ENCODE measurements at places on chromosomes 4 and X.
A peak's percentile ranks its signal among the peaks of the same experiment; 100 is the strongest.

- peak; percentile 48 for DNase-seq
Observed at GRCh38 chr4:125323654-125324053, 8.9 kb downstream of the FAT4 start.

GRCh38 chrX:29890646-29891200 lies 324.6 kb upstream of the MAGEB2 start:
- DNase-seq = no peak

DNA sequence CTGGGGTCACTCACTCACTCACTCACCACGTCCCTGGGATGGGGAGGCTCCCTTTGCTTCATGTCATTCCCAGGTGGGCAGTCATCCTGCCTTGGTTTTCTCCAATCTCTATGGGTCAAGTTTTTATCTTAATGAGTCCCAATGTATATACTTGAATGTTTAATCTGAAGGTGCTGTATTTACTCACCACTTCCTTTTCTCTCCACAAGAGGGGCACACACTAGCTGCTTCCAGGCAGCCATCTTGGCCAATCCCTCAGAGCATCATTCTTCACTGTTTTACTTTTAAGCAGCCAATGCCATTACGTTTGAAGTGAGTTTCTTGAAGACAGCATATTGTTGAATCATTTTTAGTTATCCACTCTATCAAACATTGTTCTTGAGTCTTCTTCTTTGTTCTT lies 153.4 kb upstream of the ARSJ start:
- no peak for DNase-seq

GRCh38 chrX:132209527-132209926 lies 9.7 kb downstream of the RAP2C start:
- DNase-seq = no peak

DNA sequence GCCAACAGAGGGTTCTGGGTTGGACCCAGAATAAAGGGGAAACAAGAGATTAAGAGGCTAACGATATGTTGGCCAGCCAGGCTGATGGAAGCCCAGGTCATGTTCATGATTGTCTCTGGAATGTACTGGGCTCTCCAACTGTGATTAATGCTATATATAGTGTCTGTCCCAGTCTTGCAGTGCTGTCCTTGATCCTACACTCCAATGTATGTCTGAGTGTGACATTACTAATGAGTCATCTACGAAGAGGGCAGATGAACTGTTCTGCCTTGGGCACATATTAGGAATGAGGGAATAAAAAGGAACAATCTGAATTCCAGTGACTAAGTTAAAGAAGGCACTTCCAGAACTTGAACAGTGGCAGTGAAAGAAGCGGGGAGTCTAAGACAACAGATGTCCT lies 142.1 kb downstream of the PDGFRA start:
- DNase-seq = no peak

DNA sequence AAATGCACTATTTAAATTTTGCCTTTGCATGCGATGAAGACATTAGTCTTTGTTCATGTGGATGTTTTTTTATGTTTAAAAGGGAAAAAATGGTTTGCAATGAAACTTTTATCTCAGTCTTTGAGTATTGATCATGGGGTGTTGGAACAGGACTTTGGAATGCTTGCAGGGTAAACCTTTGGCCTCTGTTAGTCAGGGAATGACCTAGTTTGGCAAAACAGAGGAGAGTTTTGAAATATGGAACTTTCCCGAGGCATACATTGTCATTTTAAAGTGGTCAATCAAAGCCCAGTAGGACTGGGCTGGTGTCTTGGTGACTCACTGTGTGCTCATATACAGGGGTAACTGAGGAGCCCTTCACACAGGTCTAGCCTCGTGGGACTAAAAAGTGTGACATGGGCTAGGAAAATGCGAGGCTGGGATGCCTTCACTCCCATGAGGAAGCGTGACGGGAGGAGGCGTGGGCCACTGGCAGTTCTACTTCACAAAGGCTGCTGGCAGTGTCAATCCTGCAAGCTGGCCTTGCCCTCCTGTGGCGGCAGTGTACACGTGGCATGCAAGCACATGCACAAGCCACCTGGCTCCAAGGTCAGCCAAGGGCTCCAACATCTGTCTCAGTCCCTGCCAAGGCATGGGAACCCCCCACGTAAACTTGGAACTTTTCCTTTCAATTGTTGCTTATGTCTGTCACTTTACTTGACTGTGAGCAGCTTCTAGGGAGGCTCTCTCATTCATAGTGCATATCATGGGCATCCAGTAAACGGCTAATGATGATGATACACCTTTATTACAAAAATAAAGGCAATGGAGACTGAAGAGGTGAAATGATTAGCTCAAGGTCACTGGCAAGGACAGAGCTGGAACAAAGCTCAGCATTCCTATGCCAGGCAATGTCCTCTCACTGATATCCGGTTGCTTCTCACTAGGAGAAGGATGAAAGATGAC lies 5.2 kb upstream of the F11 start:
- no peak for DNase-seq

- no peak for DNase-seq
Observed at GRCh38 chr4:28179126-28179525, 1318.5 kb downstream of the STIM2 start.

- DNase-seq = no peak
Observed at GRCh38 chr4:52638717-52639116, 20.4 kb downstream of the USP46 start.

DNA sequence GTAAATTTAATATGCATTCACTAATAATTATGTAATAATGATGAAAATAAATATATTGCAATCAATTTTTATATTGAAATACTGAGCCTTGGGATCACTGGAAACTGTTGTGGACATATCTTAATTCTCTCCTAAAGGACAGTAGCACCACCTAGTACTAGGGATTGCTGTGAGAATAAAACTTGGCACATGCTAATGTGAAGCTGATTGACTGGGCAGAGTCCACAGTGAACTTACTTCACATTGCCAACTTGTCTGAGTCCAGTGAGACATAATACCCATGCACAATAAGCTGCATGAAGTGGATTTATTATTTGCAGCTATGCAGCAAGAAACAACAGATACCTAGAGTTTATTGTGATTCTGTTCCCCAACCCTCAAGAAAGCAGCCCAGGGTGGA lies 131.1 kb downstream of the GABRG1 start:
- no peak for DNase-seq

DNA sequence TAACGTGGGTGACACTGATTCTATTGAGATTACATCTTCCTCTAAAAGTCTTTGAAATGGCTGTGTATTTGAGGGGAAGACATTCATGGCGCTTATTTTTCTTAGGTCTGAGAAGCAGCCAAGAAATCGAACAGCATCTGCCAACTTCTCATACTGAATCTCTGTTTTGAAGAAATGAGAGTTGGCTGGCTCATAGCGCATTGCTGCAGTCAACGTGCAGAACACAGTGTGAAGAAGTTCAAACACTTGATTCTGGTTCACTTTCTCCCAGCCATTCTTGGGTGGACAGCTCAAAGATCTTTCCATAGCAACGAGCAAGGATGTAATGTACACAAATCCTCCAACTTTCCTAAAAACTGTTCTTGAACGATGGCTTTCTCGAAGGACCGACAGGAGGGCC lies 156.5 kb downstream of the WDFY3 start:
- DNase-seq = no peak

GRCh38 chrX:70336767-70337166 lies 46.9 kb downstream of the KIF4A start:
- no peak for DNase-seq

- DNase-seq = no peak
Observed at GRCh38 chr4:92304121-92304520, 355 bp downstream of the GRID2 start.

DNA sequence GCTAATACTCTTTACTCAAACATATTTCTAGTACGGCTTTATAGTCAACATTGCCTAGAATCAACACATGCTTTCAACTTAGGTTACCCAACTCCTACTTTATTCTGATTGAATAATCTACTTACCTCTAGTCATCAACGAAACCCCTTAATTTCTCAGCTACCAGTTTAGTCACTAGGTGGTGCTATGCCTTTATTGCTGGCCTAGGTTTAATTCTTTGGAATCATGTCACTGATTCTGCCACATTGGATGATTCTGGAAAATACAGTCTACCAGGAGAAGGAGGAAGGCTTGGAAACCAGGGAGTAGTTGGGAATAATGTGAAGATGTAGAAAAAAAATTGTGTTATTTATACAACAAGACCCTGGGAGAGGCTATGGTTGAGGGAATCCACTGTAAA lies 167.7 kb downstream of the DCAF12L2 start:
- DNase-seq = no peak

- DNase-seq = no peak
Observed at GRCh38 chr4:157896726-157897125, 276.1 kb downstream of the GASK1B start.

DNA sequence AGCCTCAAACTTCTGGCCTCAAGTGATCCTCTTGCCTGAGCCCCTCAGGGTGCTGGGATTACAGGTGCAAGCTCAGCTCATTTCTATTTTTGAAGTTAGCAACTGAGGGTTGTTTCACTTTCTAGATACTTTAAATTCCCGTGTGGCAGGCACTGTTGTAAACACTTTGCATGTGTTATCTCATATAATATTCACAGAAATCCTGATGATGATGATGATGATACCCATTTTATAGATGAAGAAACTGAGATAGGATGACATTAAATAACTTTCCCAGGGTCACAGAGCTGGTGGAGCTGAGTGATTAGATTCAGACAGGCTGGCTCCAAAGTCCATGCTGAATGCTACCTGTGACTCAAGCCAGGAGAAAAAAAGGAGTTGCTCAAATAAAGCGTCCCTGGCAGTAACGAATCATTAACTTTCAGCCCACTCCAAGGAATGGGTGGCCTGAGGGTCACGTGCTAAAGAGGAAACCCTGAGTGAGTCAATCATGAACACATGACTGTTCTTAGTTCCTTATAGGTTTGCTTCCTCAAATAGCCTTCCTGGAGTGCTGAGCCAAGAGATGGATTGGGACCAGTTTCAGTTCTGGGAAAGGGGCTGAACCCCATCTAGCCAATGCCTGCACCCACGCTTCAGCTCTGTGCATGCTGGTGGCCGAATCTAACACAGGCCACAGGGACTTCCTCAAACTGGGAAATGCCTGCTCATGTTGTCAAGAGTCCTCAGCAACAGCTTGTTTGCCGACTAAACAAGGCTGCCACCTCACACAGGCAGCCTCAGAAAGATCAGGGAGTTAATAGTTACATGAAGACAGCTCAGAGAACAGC lies 52.8 kb downstream of the RBM47 start:
- peak; percentile 75 for DNase-seq

DNA sequence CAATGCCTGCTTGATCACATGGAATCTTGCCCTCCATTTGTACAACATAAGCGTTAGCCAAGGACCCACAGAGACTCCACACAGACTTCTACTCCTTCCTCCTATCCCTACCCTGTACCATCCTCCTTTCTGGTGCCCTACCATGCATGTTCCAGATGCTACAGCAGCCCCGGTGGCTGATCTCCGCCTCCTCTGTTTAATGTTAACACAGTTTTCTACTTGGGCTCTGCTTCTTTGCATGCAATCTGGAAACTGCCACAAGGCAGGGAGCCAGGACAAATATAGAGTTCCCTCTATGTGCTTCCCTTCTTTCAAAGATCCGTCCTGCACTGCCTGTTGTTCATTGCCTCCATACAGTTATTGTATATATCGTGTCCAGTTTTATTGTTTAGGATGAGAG lies 368.6 kb upstream of the TENM3 start:
- DNase-seq = no peak

DNA sequence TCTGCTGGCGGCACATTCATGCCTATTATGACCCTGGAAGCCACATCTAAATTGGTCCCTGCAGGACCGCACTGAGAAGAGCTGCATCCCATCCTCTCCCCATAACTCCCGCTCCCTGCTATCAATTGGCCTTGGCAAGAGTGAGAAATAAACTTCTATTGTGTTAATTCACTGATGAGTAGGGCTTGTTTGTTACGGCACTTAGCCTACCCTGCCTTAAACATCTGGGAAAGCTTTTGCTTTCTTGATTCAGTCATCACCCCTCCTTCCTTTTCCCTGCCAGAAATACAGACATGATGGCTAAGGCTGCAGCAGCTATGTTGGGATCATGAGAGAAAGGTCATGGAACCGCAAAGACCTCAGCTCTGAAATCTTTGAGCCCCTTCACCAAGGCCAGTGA lies 36.5 kb downstream of the SUPT20HL2 start:
- DNase-seq = no peak

DNA sequence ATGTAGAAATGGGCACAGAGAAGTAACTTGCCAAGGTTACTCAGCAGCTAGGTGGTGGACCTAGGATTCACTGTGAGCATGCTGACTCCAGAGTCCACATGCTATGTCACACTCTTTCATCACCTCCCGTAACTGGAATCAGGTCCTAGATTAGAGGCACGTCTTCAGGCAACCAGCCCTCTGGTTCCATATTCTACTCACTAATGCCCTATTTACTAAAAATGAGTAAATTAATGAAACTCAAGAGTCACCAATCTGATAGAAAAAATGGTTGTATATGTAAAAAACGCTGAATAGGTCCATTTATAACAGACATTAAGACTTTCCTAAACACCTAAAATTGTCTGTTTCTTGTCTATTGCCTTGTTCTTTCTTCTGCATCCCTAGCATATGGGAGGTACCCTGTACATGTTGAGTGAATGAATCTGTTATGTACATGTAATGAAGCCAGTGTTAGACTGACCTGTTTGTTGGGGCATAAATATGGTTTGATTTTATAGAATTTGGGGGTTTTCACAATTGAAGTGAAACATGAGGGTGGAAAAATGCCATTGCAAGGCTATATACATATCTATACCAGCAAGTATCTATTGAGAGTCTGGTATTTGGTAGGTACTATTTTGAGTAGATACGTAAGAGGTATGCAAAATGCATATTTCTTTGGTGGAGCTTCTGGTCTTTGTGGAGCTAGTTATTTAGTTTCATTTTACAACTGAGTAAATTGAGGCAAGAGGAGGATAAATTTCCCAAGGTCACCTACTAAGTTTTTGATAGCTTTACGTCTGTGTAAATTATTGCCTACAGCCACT lies 7.5 kb upstream of the RUFY3 start:
- DNase-seq = no peak

DNA sequence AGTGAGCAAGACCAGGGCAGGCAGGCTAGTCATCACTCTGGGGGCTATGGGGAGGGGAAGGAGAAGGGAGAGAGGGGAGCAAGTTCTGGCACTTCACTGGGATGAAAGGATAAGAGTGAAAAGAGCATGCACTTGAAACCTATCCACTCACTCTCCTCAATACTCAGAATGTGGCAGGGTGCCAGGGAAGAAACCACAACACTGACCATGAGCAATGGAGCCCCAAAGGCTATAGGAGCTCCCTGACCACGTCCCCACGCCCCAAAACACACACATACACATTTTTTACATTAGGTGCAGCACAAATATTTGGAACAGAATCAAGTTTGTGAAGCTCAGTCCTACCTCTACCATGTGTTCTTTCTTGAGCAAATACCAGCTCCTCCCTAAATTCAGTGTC lies 132.2 kb downstream of the IDS start:
- no peak for DNase-seq

GRCh38 chrX:134622813-134623185 lies 35.5 kb downstream of the PLAC1 start:
- peak; percentile 8 for DNase-seq

DNA sequence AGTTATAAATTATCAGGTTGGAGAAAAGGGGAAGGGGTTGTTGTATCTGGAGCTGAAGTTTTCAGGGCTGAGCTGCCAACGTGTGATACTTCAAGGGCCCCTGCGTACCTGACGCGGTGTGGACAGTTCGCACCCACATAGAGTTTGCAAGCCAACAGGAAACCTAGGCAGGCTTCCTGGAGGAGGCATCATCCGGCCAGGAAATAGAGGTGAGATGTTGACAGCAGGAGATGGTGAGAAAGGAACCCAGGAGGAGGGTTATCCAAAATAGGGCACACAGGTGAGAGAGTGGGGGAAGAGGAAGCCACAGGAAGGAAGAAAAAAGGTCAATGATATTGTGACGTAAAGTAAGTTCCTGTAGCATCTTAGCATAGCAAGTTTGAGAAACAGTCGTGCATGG lies 127.2 kb downstream of the DHRSX start:
- DNase-seq = no peak

- DNase-seq = peak; percentile 73
Observed at GRCh38 chr4:7021930-7022664, 21.1 kb upstream of the TADA2B start.
